ENCODE measurements at places on chromosomes 5 and 9.

GRCh38 chr9:133335924-133336811 lies at the start of gene SURF6:
SURF6 (minus strand) TSS chr9:133336188; CDS start chr9:133336132, 56 bp downstream.
- peak; percentile 93 for DNase-seq

GRCh38 chr5:132238901-132239500 lies 11.3 kb upstream of the P4HA2 start:
- DNase-seq = no peak

- no peak for DNase-seq
Observed at GRCh38 chr5:99116526-99116925, 187.7 kb upstream of the CHD1 start.

GRCh38 chr5:132389585-132390286 lies 20.2 kb downstream of the SLC22A5 start:
- DNase-seq = no peak

- no peak for DNase-seq
Observed at GRCh38 chr9:132200706-132201105, 38.8 kb downstream of the NTNG2 start.

DNA sequence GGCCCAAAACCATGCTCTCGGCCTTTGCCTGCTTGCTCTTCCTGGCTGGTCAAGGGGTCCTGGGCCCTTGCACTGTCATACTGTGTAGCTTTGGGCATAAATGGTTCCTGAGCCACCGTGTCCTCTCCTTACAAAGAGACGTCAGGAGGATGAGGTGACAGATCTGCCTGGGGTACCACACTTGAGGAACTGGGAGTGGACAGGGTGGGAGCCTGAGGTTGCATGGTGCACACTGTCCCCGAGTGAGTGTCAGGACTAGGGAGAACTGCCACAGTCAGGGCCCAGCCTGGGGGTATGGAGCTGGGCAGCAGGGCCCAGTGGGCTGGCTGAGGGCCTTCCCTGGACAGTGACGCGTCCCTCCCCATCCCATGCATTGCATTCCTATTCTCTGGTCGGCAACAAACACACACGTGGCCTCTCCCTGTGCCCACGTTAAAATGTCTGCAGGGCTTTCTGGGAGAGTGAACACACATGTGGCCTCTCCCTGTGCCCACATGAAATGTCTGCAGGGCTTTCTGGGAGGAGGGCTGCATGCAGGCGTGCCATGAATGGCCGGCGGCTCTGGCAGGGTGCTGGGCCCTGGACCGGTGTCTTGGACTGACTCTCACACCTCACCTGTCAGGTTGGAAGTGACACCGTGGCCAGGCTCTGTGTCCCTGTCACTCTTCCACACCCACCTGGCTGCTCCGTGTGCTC lies 122.1 kb upstream of the COL5A1 start:
- DNase-seq = no peak

GRCh38 chr5:92939428-92939827 lies 641.6 kb downstream of the NR2F1-AS1 start:
- DNase-seq = no peak

- no peak for DNase-seq
Observed at GRCh38 chr9:69951411-69951810, 92.2 kb upstream of the MAMDC2 start.

GRCh38 chr5:121834021-121834420 lies 17.7 kb upstream of the FTMT start:
- no peak for DNase-seq

- no peak for DNase-seq
Observed at GRCh38 chr5:172010278-172010677, 3.8 kb upstream of the FBXW11 start.

DNA sequence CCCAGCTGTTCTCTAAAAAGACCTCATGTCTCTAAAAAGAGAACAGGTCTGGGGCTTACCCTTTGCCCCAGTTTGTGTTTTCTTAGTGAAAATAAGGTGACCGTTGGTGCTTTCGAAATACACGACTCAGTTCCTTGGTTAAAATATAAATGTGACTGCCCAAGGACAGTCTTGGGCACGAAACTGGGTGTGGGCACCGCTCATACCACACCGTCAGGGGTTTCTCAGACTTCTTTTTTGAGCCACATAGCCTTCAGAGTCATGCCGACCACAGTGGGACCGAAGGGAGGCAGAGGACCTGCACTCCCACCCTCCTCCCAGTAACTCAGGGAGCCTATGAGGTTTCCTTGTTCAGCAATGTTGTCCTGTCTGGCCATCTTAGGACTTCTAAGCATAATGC lies 6.5 kb downstream of the SNX18 start:
- no peak for DNase-seq

GRCh38 chr9:38015266-38015665 lies 53.8 kb downstream of the SHB start:
- no peak for DNase-seq

DNA sequence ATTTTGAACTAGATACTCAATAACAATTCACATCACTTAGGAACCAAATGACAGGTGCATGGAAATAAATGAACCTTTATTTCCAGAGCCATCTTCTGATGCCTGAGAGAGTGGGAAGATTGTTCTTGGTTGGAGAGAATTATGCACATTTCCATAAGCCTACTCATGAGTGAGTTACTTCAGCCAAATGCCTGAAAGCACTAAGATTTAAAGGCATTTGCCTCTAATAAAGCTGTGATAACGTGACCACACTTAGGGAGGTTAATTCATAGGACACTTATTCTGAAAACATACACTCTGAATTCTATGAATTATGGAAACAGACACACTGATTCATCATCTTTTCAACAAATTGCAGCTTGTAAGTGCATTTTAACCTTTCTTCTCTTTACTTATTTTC lies 40.0 kb downstream of the KCTD16 start:
- DNase-seq = no peak

DNA sequence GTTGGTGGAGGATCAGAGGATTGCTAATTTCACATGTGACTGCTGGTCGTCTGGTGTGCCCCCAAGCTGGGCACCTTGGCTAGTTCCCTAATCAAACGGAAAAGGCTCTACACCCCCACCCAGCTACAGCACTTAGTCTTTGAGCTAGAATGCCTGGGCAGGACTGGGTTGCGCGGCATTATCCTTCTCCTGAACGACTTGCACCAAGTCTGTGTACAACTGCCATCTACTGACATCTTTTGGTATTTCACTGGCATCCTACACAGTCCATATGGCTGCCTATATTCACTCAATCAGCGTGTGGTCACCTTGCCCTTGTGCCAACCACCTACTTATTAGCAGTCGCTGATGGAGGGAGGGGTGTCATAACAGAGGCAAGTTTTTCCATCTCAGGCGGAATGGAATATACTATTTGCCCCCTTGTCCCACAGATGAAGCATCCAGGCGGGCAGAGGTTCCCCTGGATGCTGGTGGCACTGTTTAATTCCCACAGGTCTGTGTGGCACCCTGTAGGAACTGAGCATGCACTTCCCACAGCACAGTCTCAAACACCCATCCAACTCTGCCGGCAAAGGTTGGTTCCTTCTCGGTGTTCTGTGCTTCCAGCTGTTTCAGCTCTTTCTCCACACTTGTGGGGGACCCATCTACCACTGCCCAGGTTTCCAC lies 150.1 kb downstream of the OSTF1 start:
- DNase-seq = peak; percentile 67

- no peak for DNase-seq
Observed at GRCh38 chr9:107674721-107675277, 185.2 kb upstream of the KLF4 start.

- no peak for DNase-seq
Observed at GRCh38 chr5:72138943-72139521, 31.8 kb downstream of the MAP1B start.

DNA sequence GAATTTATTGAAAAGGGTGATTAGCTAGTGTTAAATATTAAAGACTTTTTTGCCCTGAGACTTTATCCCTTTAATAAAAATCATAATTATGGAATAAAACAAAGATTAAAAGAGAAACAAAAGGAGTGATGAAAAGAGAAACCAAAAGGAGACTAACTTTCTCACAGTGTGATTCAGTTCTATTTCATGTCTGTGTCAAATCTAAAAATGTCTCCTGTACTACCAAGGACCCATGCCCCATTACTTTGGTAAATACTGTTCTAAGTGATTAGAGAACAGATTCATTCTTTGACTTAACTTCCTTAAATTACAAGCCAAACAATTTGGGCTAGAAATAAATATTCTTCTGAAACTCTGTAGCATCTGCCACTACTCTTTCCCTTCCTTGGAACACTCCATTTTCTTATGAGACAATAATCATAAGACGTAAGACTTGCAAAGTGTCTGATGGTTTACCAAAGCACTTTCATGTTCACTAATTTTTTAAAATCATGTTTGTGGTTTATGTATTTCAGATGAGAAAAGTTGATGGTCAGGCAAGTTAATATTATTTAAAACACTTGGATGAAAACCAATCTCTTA lies 319.0 kb downstream of the EBF1 start:
- no peak for DNase-seq

- DNase-seq = no peak
Observed at GRCh38 chr9:32728181-32728580, 55.2 kb upstream of the TMEM215 start.

DNA sequence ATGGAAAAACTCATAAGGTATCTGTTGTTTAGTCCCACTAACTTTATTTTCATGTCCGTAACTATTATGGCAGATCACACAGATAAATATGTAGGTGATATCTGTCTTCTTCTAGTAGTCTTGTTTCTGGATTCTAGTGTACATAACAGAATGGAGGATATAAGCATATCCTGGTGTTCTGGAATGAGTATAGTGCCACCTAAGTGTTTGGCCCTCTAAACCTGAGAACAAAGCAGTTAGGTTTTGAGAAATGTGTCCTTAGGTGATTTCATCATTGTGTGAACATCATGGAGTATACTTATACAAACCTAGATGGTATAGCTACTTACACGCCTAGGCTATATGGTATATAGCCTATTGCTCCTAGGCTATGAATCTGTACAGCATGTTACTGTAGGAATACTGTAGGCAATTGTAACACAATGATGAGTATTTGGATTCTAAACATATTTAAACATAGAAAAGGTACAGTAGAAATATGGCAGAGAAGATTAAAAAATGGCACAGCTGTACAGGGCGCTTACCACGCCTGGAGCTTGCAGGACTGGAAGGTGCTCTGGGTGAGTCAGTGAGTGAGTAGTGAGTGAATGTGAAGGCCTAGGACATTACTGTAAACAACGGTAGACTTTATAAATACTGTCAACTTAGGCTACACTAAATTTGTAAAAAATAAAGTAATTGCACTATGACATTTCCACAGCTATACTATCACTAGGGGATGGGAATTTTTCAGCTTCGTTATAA lies 150.3 kb upstream of the SLC24A2 start:
- no peak for DNase-seq
